ENCODE measurements at places on chromosomes 13 and 19. TPM values are rescaled to one million over a fixed set of nuclear protein-coding genes. Genes with fewer than 3 reads are reported as not detected.

NBEA gene
- total RNA-seq: 4.2 TPM

ZNF350 gene
- total RNA-seq: 4.3 TPM

ZNF490 gene
- total RNA-seq: 6.7 TPM

NCR1 gene
- total RNA-seq: not detected

NR2C2AP gene
- 8.8 TPM for total RNA-seq

ZNF8 gene
- total RNA-seq: 3.9 TPM

LILRA5 gene
- total RNA-seq: 1.4 TPM

SIRT2 gene
- total RNA-seq: 59.7 TPM

ZNF561 gene
- total RNA-seq: 31.3 TPM

AMH gene
- total RNA-seq: 1.1 TPM

CEACAM21 gene
- 3.7 TPM for total RNA-seq

CEACAM8 gene
- total RNA-seq: not detected

Data from esophagus squamous epithelium (tissue), 5 donors.